ENCODE measurements at places on chromosomes 12 and 14. TPM values are rescaled to one million over a fixed set of nuclear protein-coding genes. Genes with fewer than 3 reads are reported as not detected.

TMEM253 gene
- not detected for total RNA-seq

NINJ2 gene
- 0.94 TPM for total RNA-seq

SLC25A47 gene
- total RNA-seq: not detected

A2ML1 gene
- 6.0 TPM for total RNA-seq

AKAP5 gene
- total RNA-seq: 3.2 TPM

BEST3 gene
- not detected for total RNA-seq

MMP14 gene
- 48.9 TPM for total RNA-seq

PPP4R4 gene
- total RNA-seq: 11.1 TPM

CRADD gene
- 27.9 TPM for total RNA-seq

EPYC gene
- total RNA-seq: not detected

MIS18BP1 gene
- 84.4 TPM for total RNA-seq

DNA sequence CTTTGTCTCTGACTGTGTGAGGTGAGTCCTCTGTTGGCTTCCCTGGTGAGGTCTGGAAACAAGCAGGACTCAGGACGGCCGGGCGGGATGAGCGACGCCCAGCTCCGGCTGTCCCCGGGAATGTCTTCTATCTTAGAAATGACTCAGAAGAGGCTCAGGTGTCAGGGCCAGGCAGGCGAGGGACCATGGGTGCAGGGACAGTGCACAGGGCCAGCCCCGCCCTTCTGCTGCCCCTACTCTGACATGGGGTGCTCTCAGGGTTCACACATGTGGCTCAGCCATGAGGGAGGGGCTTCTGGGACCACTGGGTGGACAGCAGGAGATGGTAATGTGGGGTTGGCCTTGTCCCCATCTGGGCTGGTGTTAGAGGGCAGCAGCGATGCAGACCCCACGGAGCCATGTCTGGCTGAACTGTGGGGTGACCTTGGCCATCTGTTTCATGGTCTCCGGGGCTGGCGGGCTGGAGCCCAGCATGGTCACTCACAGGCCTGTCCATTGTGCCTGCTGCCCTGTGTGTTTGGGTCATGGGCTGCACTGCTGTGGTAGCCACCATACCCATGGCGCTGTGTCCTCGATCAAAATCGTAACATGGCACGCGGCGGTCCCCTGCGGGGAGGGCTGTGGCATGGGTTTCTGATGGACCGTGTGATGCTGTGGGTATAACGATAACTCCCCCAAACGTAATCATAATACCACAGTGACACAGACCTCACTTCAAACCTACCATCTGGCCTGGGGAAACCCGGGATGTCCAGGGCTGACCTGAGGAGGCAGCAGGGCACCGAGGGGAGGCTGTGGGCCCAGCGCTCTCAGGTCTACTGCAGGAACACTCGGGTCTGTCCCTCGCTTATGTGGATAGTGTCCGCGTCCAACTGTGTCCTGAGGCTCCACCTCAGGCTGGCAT, 368.8 kb downstream of the TMEM121 start:
- H3K27me3 ChIP-seq: no peaks in the 10 kb centered on the region
- no peak for DNase-seq
- H3K27ac ChIP-seq: no peak overlapping the region
- no peak overlapping the region for H3K4me3 ChIP-seq
- H3K4me1 ChIP-seq: no peaks in the 10 kb centered on the region

- H3K27ac ChIP-seq: no peak overlapping the region
- no peaks in the 10 kb centered on the region for H3K27me3 ChIP-seq
- H3K4me3 ChIP-seq: no peak overlapping the region
- DNase-seq: no peak
- peaks cover 20% of the 10 kb centered on the region for H3K4me1 ChIP-seq
- H3K36me3 ChIP-seq: no peaks in the 10 kb centered on the region
Measured at GRCh38 chr12:27550653-27550975, 26.6 kb downstream of the PPFIBP1 start.

GRCh38 chr14:45728434-45729225, 475.6 kb upstream of the MIS18BP1 start:
- H3K4me3 ChIP-seq: no peak overlapping the region
- no peaks in the 10 kb centered on the region for H3K4me1 ChIP-seq
- H3K27me3 ChIP-seq: no peaks in the 10 kb centered on the region
- H3K36me3 ChIP-seq: no peaks in the 10 kb centered on the region
- H3K27ac ChIP-seq: no peak overlapping the region

DNA sequence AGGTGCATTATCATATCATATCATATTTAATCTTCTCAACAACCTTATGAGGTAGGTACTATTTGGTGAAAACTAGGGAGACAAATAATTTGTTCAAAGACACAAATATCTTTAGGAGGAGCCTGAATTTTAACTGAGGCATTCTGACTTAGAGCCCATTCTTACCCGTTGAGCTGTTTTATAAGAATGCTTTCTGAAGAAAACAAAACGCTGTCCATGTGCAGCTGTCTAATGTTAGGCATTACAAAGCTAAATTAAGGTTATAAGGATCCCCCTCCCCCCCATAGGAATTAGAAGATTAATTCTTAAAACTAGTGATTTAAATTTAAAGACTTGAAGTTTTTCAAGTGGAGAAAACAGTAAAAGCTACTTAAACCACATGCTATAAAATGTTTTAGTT, 6.4 kb downstream of the KTN1 start:
- DNase-seq: no peak
- no peaks in the 10 kb centered on the region for H3K27me3 ChIP-seq
- peaks cover 62% of the 10 kb centered on the region for H3K4me1 ChIP-seq
- H3K4me3 ChIP-seq: no peak overlapping the region
- H3K36me3 ChIP-seq: no peaks in the 10 kb centered on the region
- no peak overlapping the region for H3K27ac ChIP-seq

DNA sequence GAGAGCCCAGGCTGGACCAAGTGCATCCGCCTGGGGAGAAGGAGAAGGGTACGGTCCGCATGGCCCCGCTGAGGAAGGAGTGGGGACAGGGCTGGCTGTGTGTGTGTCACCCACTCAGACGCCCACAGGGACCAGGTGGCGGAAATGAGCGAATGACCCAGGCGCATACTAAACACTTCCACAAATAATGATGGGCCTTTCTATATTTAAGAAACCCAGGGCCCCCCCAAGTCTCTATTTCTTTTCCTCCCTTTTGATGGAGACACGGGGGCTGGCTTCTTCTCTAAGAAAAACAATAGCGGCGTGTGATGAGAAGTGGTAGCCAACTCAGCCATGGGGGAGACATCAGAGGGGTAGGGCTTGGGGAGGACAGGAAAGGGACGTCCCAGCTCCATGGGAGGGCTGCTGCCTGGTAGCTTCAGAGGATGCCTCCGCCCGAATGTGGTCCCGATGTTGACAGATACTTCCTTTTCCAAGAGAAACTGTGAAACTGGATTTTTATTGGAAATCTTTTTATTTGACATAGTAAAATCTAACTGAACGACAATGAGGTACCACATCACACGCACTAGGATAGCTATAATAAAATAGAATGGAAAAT, 6.3 kb upstream of the MAP1LC3B2 start:
- no peak overlapping the region for H3K27ac ChIP-seq
- H3K4me3 ChIP-seq: no peak overlapping the region
- H3K36me3 ChIP-seq: no peaks in the 10 kb centered on the region
- no peaks in the 10 kb centered on the region for H3K27me3 ChIP-seq
- no peaks in the 10 kb centered on the region for H3K4me1 ChIP-seq

GRCh38 chr12:87509237-87509820, 519.9 kb downstream of the C12orf50 start:
- no peaks in the 10 kb centered on the region for H3K36me3 ChIP-seq
- no peaks in the 10 kb centered on the region for H3K27me3 ChIP-seq
- H3K4me1 ChIP-seq: peaks cover 7% of the 10 kb centered on the region

- H3K27ac ChIP-seq: no peak overlapping the region
- H3K27me3 ChIP-seq: no peaks in the 10 kb centered on the region
- no peaks in the 10 kb centered on the region for H3K36me3 ChIP-seq
Measured at GRCh38 chr14:104396682-104397470, 182.7 kb upstream of the C14orf180 start.

GRCh38 chr12:91588874-91589454, 406.3 kb upstream of the DCN start:
- DNase-seq: no peak
- H3K4me3 ChIP-seq: no peak overlapping the region
- no peaks in the 10 kb centered on the region for H3K36me3 ChIP-seq
- H3K27me3 ChIP-seq: no peaks in the 10 kb centered on the region

- no peaks in the 10 kb centered on the region for H3K27me3 ChIP-seq
- no peaks in the 10 kb centered on the region for H3K36me3 ChIP-seq
- peaks cover 17% of the 10 kb centered on the region for H3K4me1 ChIP-seq
- DNase-seq: no peak
Measured at GRCh38 chr12:67045650-67046049, 223.5 kb upstream of the CAND1 start.

- 0 out of 2 replicates have a peak overlapping the region, but pooled peaks have one; percentile 39 for H3K27ac ChIP-seq
- peaks cover 25% of the 10 kb centered on the region for H3K4me1 ChIP-seq
- H3K36me3 ChIP-seq: no peaks in the 10 kb centered on the region
Measured at GRCh38 chr14:95901054-95901453, 24.4 kb downstream of the TUNAR start.

GRCh38 chr12:44015333-44015941, 179.6 kb downstream of the TMEM117 start:
- H3K4me1 ChIP-seq: no peaks in the 10 kb centered on the region
- no peak overlapping the region for H3K4me3 ChIP-seq
- DNase-seq: peak; percentile 66
- H3K27me3 ChIP-seq: no peaks in the 10 kb centered on the region

GRCh38 chr14:93115069-93115820, 480 bp downstream of the ITPK1 start:
- H3K4me1 ChIP-seq: peaks cover 26% of the 10 kb centered on the region
- H3K36me3 ChIP-seq: no peaks in the 10 kb centered on the region
- H3K27ac ChIP-seq: no peak overlapping the region

DNA sequence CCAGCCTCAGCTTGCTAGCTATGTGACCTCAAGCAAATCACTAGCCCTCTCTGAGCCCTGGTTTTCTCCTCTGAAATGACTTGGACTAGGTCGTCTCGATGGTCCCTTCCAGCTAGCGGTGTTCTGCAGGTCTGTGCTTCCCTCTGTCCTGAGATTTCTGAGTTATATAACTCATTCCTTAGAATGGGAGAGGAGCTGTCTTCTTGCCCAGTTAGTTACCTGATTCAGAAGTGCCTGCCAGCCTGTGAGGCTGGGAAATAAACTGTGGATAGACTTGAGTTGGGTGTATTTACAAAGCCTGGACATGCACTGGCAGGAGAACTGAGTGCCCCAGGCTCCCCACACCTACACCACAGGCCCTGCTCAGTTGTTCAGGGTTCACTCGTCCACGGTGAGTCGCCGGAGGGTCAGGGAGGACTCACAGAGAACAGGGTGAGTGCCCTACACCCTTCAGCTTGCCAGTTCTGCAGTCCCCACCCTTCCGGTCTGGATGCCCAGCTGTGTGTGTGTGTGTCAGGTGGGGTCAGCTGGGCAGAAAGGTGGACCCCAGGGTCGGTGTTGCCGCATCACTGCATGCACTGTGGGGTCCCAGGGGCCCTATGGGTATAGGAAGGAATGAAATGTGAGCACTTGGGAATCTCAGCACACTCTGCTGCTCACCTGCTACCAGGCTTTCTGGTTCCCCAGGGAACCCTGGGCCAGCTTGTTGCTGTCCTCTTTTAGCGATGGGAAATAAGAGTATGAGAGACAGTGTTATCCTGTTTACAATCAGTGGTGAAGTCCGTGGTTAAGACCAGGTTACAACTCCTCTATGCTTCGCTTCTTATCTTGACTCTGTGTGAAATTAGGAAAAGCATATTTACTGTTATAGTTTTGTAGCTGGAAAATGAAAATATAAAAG, 348.2 kb downstream of the DPF3 start:
- no peaks in the 10 kb centered on the region for H3K36me3 ChIP-seq
- DNase-seq: no peak
- no peak overlapping the region for H3K27ac ChIP-seq
- H3K4me3 ChIP-seq: no peak overlapping the region
- H3K4me1 ChIP-seq: peaks cover 4% of the 10 kb centered on the region

- H3K4me1 ChIP-seq: no peaks in the 10 kb centered on the region
- H3K27me3 ChIP-seq: peaks cover 41% of the 10 kb centered on the region
- no peaks in the 10 kb centered on the region for H3K36me3 ChIP-seq
- H3K4me3 ChIP-seq: no peak overlapping the region
Measured at GRCh38 chr14:24327303-24327702, 7.6 kb downstream of the ADCY4 start.

DNA sequence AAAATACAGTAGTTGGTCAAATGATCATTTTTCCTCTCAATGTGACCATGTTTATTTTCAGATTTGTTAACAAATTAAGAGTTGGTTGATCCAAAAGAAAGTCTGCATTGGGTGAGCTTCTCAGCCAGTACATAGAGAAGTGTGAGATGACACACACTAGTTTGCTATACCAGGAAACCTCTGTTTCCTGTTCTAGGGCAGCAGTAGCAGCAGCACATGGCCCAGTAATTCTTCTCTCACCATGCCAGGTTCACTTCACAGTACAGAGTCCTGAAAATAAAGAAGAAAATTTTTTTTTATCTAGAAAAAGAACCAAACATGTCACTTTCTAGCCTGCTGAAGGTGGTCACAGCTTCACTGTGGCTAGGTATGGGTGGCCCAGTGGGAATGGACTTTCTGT, 250.2 kb upstream of the OR4E1 start:
- H3K27me3 ChIP-seq: no peaks in the 10 kb centered on the region
- H3K4me3 ChIP-seq: no peak overlapping the region
- DNase-seq: no peak
- no peak overlapping the region for H3K27ac ChIP-seq
- no peaks in the 10 kb centered on the region for H3K36me3 ChIP-seq

DNA sequence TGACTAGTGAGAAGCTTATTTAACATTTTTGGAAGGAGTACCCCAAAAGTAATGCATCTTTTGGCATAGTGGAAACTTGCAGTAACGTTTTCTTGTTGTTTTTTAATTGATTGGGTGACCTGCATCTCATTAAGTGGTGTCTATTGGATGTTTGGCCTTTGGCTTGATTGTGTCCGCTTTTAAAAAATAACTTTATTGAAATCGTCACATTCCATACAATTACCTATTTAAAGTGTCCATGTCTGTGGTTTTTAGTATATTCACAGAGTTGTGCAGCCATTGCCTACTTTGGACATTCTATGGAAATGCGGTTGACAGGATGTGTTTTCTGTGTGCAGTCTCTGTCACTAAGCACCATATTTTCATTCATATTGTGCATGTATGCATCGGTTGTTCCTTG, 46.3 kb downstream of the TRAF3 start:
- H3K27ac ChIP-seq: no peak overlapping the region
- H3K4me3 ChIP-seq: no peak overlapping the region
- no peak for DNase-seq

GRCh38 chr12:19398376-19399363, 40.6 kb upstream of the AEBP2 start:
- no peak for DNase-seq
- no peak overlapping the region for H3K27ac ChIP-seq
- no peaks in the 10 kb centered on the region for H3K36me3 ChIP-seq
- H3K4me1 ChIP-seq: no peaks in the 10 kb centered on the region
- H3K4me3 ChIP-seq: no peak overlapping the region

GRCh38 chr14:64734990-64735389, 30.8 kb downstream of the PLEKHG3 start:
- H3K4me3 ChIP-seq: no peak overlapping the region
- no peaks in the 10 kb centered on the region for H3K27me3 ChIP-seq
- no peak for DNase-seq

DNA sequence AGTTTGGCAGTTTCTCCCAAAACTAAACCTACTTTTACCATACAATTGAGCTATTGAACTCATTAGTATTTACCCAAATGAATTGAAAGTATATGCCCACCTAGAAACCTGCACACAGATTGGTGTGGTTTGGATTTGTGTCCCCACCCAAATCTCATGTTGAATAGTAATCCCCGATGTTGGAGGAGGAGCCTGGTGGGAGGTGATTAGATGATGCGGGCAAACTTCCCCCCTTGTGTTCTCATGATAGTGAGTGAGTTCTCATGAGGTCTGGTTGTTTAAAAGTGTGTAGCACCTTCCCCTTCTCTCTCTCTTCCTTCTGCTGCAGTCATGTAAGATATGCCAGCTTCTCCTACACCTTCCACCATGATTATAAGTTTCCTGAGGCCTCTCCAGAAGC, 4.0 kb upstream of the KRT6C start:
- no peak overlapping the region for H3K27ac ChIP-seq
- H3K4me3 ChIP-seq: no peak overlapping the region
- no peaks in the 10 kb centered on the region for H3K4me1 ChIP-seq
- H3K36me3 ChIP-seq: no peaks in the 10 kb centered on the region
- no peak for DNase-seq

Data from GM23338 (cell line).